ENCODE measurements at places on chromosomes 2 and 18.

- DNase-seq: no peak
Observed at GRCh38 chr2:18336975-18337374, 223.5 kb downstream of the RDH14 start.

DNA sequence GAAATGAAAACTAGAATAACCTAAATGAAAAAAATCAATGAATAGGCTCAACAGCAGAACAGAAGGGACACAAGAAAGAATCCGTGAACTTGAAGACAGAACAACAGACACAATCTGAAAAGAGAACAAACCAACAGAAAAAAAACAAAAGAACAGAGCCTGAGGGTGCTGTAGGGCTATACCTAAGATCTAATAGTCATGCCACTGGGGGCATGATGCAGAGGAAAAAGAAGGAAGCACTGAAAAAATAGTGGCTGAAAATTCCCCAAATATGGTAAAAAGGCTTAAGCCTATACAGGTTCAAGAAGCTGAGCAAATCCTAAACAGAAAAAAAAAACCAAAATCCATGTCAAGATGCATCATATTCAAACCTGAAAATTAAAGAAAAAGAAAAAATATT lies 50.3 kb downstream of the KANSL3 start:
- DNase-seq: no peak

DNA sequence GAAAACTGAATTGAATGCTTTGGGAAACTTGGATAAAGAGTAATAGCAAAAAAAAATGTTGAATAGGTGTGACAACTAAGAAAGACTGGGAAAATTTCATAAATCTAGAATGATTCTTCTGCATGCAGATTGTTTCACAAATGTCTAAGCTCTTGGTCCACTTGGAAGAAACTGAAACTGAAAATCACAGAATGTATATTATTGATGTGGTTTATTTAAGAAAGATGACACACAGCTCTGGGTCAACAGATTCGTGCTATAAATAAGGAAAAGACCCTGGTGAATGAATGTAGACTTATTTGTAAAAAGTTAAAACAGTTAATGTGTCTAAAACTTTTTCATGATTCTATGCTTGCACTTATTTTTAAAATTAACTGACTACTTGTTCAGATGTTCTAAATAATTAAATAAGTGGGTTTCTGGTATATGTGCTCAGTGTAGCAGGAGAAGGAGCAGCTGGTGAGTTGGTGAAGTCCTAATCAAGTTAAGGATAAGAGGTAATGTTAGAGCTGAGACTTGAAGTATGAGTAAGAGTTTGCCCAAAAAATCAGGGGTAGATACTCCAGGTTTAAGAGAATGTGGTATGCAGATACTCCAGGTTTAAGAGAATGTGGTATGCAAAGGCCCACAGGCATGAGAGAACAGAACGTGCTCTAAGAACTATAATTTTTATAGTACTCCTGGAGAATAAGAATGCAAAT lies 24.5 kb downstream of the UGP2 start:
- no peak for DNase-seq

DNA sequence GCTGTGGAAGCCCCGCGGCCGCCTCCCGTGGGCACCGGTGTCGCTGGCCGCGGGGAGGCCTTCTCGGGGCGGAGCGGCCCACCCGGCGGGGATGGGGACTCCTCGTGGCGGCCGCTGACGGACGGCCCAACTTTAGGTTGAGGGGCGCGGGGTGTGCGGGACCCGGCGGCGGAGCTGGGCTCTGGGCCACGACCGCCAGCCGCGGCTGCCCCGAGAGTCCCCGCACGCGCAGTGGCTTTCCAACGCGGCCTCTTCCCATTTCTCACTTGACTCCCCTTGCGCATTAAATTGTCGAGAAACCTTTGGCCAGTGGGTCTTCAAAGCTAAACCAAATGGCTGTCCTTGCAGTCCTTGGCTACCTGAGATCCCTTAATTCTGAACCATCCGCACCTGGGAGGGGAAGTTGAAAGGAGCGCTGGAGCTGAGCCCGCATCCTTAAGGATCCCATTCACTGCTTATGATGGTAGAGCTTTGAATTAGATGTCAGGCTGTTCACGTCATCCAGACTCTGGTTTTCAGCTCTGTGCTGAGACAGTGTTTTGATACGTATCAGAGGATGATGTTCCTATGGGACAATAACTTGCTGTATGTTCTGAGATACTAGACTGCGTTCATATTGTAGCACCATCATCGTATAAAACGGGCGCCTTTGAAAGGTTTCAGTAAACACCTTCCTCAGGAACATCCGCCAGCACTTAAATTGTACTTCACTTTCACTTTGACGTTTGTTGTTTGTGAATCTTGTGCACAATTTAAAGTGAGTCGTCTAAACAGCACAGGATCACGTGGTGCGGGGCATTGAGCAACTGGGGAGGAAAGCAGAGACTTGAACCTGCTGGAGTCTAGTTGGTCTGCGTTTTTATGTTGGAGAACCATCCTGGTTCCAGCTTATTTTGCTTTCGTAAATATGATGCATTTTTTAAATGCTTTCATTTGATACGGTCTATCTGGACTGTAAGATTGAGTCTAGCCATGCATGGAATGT lies 874 bp downstream of the CLIP4 start:
- peak; percentile 91 for DNase-seq

- DNase-seq: peak; percentile 80
Observed at GRCh38 chr2:72211777-72212485, 64.3 kb upstream of the CYP26B1 start.

GRCh38 chr2:149904352-149905175 lies 317.0 kb upstream of the MMADHC start:
- peak; percentile 12 for DNase-seq

- no peak for DNase-seq
Observed at GRCh38 chr2:38279201-38279600, 97.9 kb downstream of the ATL2 start.

- DNase-seq: no peak
Observed at GRCh38 chr2:860259-860855, 90.3 kb upstream of the SNTG2 start.

DNA sequence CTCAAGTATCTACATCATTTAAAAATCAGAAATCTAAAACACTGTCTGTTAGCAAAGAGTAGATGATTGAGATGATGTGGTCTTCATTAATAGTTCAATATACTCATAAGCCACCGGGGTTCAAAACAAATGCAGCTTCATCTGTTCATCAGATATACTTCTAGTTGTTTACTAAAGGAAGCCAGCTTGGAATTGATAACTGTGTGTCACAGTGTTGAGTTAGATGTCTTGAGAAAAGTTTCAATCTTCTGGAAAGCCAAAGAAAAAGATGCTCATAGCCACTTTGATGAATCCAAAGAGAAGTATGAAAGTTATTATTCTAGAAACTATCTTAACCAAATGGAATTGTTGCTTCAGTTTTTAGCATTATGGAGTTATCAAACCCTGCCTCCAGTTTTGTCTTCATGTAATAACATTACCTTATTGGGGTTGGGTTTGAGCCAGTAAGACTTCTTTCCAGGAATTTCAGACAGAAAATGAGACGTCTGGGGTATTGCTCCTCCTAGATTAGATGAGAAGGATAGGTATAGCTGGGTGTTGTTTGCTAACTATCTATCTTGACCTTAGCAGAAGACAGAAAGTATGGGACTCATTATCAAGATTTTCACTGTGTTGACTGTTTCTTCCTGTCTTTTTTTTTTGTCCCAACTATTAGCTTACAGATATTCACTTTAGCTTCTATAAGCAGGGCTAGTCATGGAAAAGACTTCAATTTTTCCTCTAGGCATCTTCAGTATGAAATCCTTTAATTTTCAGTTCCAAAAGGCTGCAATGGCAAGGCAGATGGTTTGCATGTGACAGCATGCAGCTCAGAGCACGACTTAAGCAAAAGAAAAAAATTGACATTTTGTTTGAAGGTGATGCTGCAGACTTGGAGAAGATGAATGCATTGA lies 66.5 kb downstream of the LNPK start:
- no peak for DNase-seq

- DNase-seq: peak; percentile 6
Observed at GRCh38 chr18:29779096-29779495, 1263.4 kb downstream of the DSC3 start.

DNA sequence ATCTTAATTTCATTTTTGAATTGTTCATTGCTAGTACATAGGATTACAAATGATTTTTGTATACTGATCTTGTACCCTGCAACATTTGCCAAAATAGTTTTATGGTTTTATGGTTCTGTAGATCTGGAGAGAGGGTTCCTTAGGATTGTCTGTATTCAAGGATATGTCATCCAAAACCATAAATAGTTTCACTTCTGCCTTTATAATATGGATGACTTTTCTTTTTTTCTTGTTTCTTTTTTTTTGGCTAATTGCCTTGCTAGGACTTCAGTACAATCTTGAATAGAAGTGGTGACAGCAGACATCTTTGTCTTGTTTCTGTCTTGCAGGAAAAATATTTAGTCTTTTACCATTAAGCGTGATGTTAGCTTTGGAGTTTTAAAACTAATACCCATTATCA lies 383.9 kb upstream of the HS6ST1 start:
- DNase-seq: no peak

- DNase-seq: no peak
Observed at GRCh38 chr2:16217291-16217690, 276.9 kb downstream of the MYCN start.

GRCh38 chr2:146048141-146048540 lies 1528.2 kb upstream of the ZEB2 start:
- no peak for DNase-seq

DNA sequence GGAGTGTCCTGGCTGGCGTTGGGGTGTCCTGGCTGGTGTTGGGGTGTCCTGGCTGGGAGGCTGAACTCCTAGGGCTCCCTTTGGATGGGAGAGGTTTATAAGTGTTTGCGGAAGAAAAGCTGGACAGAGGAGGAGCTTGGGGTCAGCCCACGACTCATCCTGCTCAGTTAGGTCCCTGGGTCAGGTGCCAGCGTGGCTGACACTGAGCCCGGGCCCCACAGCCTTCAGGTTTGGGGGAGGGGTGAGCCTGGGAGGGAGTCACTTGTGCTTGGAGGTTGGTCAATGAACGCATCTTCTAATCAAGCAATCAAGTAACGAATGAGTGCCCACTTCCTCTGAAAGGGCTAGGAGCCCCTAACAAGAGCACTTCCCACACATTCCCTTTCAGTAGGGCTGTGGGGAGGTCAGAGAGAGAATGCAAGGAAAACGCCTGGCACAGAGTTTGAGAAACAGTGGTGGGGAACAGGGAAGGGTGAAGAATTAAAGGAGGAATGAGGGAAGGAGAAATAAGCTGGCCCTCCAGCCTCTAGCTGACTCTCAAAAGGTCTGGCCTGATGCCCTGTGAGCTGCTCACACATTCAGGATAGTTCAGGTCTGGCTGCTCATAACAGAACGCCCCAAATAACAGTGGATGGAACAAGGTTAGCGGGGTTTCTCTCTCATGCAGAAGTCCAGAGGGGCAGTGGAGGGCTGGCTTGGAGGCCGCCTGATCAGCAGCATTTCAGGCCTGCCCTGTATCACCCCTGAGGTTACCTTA lies 670 bp downstream of the KCNIP3 start:
- DNase-seq: no peak

DNA sequence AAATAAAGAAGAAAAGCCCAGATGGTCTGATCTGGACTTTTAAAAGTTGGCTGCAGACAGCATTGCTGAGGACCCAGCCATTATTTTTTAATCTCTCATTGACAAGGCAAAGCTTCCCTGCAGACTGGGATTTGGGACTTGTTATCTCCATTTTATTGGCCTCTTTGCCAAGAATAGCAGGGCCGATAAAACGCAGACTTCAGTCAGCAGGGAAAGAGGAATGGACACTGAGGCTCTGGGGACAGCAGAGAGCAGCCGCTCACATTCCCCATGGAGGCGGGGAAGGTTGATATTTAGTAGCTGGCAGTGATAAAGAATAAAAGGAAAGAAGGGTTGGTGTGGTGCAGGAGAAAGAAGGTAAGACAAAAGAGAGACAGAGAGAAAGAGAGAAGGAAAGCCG lies 350.1 kb upstream of the PIK3C3 start:
- no peak for DNase-seq

- no peak for DNase-seq
Observed at GRCh38 chr18:70414315-70414900, 125.6 kb downstream of the SOCS6 start.

DNA sequence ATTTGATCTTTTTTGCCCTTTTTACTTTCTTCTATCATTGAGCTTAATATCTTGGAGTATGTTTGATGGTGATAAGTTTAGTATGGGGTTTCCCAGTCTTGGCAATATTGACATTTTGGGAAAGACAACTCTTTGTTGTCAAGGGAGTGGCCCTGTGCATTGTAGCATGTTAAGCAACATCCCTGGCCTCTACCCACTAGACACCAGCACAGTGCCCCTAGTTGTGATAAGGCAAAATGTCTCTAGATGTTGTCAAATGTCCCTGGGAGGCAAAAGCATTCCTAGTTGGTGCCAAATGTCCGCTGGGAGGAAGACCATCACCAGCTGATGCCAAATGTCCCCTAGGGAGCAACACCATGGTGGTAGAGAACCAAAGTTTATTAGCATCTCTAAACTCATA lies 28.2 kb downstream of the GULP1 start:
- no peak for DNase-seq

DNA sequence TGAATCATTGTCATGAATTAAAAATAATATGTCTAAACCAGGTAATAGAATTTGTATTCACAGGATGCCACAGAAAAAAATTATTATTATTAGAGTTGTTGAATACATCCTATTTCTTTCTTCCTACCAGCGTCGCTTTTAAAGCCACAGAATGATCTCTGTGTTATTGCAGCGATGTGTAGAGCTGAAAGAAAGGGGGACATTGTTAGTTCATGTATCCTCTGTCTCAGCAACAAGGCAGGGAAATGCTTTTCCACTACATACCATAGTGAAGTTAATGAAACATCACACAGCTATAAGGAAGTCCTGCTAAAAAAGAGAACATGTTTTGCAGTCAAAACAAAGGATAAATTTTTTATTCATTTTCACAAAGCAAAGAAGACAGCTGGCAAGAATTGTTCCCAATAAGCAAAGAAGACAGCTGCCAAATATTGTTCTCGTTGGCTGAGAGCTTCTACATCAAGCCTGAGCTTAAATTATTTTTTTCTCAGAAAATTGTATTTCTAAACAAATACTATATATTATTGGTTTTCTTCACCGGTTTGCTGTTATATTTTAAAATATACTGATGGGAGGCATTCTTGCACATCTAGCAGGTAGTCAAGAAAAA lies 1234.4 kb downstream of the SUCLG1 start:
- DNase-seq: no peak

DNA sequence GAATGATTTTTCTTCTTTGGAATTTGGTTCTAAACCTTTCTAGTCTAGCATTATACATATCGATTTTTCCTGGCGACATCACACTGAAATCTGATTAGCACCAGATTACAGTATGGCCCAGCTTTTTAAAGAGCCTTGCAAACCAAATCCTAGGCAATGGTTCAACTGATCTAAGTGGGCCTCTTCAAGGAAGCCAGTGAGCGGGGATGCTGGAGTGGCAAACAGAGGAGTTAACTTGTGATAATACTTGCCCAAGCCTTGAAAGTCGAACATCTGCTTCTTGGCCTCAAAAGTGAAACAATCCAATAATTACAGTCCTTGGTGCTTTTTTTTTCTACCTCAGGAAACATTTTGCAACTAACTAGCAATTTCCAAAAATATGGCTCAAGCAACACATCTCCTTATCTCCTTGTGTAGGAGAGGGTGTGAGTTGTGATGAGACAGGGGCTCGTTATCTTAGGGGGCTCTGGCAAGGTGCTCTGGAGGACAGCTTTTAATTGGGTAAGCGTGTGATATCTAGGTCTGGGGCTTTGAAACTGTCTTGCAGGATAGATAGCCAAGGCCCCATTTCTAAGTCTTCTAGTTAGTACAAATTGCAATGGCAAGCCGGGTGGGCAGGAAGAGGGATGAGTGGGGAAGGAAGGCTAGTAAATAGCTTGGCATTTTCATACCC lies 240.2 kb upstream of the CCDC68 start:
- peak; percentile 53 for DNase-seq

GRCh38 chr2:229425598-229425997 lies 154.5 kb upstream of the PID1 start:
- no peak for DNase-seq

GRCh38 chr18:77049938-77050337 lies 82.6 kb downstream of the MBP start:
- peak; percentile 57 for DNase-seq

All from AG10803 (cell line).